ENCODE measurements at places on chromosomes 13 and 19.

DNA sequence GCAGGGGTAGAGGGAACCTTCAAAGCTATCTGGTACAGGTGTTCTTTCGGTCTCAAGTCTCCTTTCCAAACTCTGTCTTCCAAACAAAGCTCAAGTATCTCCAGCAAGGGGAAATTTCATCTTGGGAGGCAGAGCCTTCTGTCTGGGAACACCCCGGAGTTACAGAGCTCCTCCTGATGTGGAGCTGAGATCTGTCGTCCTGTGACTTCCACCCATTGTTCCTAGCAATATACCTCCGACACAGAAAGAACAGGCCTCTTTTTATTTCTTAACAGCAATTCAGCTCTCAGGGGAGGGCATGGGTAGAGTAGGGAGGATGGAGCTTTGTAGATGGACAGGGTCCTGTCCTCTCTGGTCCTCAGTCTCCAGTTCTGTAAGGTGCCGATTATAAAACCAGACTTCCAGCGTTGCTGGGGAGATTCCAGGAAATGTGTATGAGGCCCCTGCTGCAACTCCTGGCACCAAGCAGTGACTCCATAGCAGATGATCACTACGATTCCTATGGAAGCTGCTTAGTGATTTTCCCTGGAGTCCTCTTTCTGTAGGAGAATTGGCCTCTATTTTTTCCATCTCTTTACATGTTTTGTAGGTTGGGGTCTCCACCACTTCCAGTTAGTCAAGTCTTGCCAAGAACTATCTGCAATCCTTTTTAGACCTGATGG, 56.0 kb upstream of the ARGLU1 start:
- no peak for DNase-seq

DNA sequence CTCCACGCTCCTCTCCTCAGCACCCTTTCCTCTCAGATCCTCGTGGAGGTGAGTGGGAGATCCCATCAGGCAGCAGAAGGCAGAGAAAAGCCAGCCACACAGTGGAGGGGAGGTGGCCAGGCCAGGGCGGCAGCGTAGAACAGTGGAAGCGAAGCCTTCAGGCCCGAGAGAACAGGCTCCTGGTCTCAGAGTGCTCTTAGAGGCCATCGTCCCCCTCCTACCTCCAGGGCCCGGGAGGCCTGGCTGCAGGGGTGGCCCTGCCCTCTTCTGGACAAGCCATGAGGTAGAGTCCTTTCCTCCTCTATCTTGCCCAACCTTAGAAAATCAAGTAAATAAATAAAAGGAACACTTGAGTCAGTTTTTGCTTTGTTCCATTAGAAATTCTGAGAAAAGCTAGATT, 202.0 kb downstream of the KATNAL1 start:
- DNase-seq: no peak

DNA sequence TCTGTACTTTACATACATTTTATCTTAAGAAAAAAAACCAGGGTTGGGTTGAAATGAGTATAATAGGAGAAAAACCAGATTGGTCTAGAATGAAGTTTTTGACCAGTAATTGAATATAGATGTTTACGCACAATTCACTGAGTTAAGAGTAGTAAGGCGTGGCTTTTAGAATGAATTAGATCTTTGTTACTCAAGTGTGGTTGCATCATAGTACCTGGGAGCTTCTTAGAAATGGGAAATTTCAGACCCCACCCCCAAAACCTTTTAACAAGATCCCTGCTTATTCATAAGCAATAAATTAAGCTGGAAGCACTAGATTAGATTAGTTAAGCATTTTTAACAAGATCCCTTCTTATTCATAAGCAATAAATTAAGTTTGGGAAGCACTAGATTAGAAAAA, 28.7 kb upstream of the LMO7 start:
- DNase-seq: peak; percentile 29

- DNase-seq: no peak
Observed at GRCh38 chr13:48994706-48995105, 19.0 kb downstream of the FNDC3A start.

DNA sequence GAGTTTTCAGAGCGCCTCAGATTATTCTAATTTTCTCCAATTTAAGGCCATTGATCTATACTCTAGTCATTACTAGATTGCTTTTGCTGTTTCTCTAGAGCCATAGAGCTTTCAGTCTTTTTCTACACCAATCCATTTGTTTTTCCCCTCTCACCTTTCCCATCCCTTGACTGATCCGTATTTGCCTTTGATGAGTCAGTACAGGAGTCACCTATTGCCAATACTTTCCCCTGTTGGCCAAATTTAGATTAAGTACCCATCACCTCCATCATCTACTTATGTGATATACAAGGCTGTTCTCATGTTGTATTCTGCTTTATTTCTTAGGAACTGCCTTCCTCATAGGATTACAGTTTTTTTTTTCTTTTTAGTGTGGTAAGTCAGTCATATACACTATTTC, 463.2 kb downstream of the KLF12 start:
- DNase-seq: no peak

DNA sequence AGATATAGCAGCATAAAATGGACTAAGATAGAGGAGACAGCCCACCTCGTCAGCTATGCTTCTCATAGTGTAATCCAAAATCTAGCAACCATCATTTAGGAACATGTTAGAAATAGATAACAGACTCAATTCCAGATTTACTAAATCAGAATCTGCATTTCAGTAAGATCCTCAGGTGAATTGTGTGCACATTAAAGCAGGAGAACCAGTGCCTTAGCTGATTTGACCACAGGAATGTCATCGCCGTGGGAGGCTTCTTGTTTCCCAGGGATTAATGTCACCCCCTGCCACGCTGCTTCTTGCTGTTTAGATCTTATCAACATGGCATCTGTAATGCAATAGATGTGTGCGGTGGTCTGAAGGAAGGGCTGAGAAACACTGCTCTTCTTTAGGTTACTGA, 84.0 kb downstream of the GPC5 start:
- peak; percentile 39 for DNase-seq

- no peak for DNase-seq
Observed at GRCh38 chr19:19257137-19257536, 16.0 kb downstream of the TM6SF2 start.

- no peak for DNase-seq
Observed at GRCh38 chr19:23470873-23471545, 75.7 kb upstream of the ZNF91 start.

DNA sequence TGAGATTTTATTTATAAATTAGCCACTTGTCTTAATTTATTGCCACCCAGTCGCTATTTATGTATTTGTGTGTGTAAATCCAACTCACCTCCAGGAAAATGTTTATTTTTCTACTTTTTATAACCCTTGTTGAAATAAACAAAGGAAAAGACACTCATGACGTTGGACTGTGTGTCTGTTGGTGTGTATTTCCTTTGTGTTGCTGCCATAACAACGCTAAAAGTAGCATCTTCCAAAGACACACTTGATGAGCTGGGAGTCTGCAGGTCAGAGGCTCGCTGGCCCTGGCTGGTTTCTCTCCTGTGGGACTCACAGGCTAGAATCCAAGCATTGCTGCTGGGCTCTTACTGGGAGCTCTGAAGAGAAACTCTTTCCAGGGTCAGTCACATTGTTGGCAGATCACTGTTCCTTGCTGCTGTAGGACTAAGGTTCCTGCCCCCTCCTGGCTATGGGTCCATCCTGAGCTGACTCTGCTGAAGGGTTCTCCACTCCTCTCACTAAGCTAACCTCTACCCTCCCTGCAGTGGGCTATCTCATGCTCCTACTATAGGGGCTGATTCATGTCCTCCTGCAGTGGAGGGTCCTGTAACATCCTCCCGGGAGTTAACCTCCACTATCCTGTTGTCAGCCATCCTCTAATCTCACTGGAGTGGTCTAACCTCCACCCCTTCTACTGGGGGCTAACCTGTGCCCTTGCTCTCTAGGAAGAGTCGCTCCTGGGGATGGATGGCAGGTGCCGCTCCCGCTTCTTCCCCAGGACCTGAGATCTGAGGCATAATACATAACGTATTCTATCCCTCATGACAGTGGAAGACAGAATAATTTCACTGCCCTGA, 2.1 kb downstream of the IFNL2 start:
- no peak for DNase-seq

DNA sequence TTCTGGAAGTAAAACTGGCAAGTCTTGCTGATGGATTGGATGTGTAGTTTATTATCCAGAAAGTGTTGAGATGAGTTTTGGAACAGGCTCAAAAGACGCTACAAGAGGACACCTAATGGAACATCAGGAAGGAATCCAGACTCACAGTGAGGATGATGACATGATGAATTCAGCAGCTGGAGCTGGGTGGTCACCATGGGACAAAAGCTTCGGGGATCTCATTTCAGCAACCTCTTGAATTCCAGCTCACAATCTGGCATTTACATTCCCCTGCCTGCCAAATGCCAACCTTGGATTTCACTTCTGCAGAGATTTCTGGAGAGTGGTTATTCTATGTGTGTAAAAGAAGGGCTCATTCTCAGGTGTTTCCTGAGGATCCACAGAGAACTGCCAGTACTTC, 288.0 kb upstream of the TMTC4 start:
- DNase-seq: no peak

DNA sequence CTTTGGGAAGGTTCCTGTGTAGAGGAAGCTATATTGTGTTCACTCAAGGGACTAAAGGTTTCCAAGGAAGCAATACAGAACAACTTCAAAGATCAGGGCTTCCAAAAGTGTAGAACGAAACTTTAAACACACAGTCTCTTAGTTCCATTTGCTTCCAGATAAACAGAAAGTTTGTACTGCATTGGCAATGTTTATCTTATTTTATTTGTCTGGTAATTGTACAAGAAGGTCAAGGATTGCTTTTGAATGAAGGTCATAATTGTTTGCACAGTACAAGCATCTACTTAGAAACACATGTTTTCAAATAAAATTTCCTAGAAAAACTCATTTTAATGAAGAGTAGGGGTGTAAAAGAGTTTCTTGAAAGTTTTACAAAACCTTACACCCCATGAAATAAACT, 712.7 kb upstream of the SGCG start:
- no peak for DNase-seq

- DNase-seq: no peak
Observed at GRCh38 chr19:41694831-41695635, 7.0 kb upstream of the CEACAM7 start.

DNA sequence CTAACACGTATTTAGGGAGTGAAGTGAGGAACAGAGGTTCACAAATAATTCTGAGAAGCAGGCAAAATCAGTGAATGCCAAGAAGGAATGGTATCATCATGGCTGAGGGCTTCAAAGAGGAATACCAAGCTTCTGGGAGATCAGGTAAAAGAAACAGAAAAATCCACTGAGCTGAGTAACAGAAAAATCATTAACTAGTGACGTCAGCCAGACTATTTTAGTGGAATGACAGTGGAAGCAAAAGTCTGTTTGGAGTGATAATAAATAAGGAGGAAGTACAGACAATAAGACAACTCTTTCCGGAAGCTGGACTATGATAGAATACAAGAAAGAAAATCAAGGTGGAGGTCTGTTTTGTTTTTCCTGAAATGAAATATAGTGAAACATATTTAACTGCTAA, 83.5 kb downstream of the SACS start:
- DNase-seq: no peak

GRCh38 chr13:101490406-101491015, 38.0 kb downstream of the ITGBL1 start:
- DNase-seq: no peak

DNA sequence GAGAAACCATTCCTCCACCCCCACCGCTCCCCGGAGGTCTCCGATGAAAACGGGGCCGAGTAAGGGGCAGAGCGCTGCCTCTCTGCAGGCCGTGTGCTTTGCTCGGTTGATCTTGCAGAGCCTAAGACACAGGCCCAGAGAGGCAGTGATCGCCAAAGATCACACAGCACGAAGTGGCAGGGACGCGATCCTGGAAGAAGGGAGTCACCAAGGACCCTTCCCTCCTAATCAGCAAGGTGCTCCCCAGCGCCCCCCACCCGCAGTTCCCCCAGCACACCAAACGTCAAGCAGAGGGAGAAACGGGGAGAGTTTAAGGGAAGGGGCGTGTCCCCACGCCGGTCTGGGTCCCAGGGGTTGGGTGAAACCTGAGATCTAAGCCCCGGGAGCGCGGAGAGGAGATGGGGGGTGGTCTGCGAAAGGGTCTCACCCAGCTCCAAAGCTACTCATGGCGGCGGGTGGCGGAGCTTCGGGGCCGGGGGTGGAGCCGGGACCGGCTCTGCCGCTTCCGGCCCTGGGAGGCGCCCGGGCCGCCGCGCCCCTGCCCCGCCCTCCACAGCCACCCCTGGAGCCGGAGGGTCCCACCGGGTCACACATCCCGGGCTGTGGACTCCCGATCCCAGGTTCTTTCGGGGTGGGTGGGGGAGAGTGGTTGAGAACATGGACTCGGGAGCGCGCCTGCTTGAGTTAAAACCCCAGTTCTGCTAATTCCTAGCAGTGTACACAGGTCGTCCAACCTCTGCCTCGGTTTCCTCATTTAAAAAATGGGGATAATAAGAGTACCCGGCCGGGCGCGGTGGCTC, at the start of gene EML2:
EML2 (minus strand) TSS at position 468 of the 800 bp plus-strand sequence; CDS start at position 447, 21 bp downstream.
- peak; percentile 51 for DNase-seq

DNA sequence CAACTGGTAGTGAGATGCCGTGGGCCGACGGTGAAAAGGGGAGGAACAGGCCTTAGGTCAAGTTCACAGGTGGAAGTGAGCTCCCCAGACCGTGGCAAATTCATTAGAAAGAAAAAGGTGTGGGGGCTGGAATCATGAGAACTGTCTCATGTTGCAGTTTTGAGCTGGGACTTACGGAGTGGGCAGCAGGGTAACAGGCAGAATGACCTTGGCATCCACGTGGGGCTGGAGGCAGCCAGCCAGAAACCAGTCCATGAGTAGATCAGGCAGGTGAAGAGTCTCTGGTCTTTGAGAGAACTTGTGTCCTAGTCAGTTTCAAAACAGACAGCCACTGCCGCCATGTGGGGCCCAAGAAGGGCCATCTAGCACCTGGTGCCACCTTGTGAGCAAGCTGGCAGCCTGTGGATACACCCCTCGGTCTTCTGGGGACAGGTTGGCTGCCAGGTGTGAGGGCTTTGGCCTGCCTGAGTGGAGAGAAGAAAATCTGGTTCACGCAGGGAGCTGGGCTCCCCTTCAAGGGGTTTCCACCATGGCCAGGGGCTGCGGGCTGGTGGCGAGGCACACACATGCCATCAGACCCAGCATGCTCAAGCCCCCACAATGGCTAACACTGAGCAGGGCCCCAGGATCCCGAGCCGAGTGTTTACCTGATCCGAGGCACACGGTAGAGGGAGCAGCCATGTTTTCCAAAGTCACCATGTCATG, 23.9 kb downstream of the TSSK6 start:
- no peak for DNase-seq

Data from LoVo (cell line).